ENCODE measurements at places on chromosomes 13 and 19.

- DNase-seq, result no peak
Measured at GRCh38 chr13:67045357-67045756, 184.8 kb downstream of the PCDH9 start.

DNA sequence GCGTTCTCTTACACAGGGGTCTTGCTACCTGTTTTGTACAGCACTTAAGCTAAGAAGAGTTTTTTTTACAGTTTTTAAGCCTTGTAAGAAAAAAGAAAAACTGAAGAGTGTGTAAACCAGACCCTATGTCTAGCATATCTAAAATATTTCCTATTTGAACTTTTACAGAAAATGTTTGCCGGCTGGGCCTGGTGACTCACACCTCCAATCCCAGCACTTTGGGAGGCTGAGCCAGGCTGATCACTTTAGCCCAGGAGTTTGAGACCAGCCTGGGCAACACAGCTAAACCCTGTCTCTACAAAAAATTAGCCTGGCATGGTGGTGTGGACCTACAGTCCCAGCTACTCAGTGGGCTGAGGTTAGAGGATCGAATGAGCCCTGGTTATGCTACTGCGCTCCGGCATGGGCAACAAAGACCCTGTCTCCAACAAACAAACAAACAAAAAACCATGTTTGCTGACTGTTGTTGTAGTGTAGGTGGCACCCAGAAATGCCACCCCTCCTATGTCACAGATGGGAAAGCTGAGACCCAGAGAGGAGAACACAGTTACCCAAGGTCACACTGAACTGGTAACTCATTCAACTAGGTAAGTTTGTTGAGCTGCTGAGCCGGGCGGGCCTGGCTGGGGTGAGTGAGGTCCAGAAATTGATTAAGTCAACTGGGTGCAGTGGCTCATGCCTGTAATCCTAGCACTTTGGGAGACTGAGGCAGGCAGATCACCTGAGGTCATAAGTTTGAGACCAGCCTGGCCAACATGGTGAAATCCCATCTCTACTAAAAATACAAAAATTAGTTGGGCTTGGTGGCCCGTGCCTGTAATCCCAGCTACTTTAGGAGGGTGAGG is 1.9 kb upstream of the VASP start:
- DNase-seq, result no peak

- no peak for DNase-seq
Measured at GRCh38 chr13:110652764-110653163, 37.4 kb downstream of the NAXD start.

DNA sequence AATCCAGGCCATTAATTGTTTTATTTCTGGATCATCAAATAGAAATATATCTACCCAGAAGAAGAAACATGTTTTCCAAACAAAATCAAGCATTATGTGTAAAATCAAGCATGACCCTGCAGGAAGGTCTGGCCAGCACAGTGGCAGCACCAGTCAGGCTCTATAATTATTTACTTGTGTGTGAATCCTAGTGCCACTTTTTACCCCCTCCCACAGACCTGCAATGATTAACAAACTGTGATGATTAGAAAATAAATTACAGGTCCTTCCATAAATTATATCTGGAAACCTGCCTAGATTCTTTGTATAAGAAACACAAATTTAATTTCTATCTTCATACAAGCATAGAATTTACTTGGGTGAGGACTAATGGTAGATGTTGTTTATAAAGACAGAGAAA is 186.1 kb downstream of the GPC6 start:
- DNase-seq, result no peak

- no peak for DNase-seq
Measured at GRCh38 chr19:51735759-51736449, 12.1 kb upstream of the HAS1 start.

- no peak for DNase-seq
Measured at GRCh38 chr13:38637576-38637975, 49.3 kb upstream of the FREM2 start.

- DNase-seq, result no peak
Measured at GRCh38 chr13:77042566-77043177, 15.7 kb upstream of the FBXL3 start.

- no peak for DNase-seq
Measured at GRCh38 chr13:94583926-94584325, 12.0 kb downstream of the TGDS start.

DNA sequence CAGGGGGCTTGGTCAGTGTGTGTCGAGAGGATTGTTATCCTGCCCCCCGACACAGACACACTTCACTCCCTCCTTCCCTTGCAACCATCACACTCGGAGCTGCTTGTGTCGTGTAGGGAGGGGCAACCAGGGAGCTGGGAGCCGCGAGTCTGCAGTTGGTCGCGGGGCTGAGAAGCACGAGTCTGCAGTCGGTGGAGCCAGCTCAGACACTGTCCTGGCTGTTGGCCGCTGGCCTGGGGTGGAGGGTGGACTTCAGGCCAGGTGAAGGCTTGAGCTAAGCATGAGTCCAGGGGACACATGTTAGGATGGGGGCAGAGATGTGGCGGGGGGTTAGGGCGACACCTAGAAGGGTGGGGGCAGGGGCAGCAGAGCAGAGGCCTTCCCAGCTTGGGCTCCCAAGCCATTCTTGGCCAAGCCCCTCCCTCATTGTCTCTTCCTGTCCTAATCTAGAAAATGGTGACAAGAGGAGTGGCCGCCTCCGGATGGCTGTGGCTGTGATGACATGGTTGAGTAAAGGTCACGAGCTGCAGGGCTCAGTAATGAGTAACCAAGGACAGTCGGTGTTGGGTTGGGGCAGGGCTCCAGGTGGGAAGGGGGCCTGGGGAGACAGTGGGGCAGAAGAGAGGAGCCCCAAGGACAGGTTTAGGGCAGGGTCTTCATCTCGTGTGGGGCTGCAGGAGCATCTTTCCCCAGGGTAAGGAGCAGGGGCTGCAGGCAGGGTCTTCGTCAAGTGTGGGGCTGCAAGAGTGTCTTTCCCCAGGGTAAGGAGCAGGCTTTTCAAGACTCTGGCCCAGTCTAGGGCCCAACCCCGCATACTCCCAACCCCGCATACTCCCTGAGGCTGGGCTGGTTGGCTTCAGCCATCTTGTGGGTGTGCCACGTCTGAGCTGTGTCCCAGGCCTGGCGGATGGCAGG is 8.6 kb downstream of the PPP5C start:
- no peak for DNase-seq

GRCh38 chr19:41998246-41999020 is 4.4 kb upstream of the ATP1A3 start:
- no peak for DNase-seq

DNA sequence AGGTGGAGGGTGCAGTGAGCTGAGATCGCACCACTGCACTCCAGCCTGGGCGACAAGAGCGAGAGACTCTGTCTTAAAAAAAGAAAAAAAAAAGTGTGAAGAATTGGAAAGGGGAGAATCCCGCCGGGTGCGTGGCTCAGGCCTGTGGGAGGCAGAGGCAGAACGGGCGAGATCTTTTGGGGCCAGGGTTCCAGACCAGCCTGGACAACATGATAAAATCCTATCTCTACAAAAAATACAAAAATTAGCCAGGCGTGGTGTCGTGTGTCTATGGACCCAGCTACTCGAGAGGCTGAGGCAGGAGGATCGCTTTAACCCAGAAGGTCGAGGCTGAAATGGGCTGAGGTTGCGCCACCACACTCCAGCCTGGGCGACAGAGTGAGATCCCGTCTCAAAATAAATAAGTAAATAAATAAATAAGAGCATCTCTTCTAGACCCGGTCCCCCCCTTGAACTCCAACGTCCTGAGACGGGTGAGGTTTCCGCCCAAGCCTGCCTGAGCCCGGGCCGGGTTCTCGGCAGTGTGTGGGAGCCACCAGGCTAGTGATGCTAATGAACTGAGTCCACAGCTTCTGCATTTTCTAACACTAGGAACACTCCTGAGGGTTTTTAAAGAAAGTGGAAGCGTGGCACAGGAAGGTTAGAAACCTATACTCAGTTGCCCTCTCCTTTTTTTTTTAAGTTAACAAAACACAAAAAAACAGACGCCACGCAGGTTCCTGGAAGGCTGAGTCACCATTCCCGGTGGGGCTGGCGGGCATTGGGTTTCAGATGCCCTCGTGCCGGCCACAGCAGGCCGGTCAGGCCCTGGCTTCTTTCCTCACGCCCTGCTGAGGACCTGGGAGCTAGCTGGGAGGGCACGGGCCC is 22.0 kb downstream of the GPX4 start:
- DNase-seq, result no peak

GRCh38 chr13:33326246-33326645 is 40.7 kb upstream of the STARD13 start:
- DNase-seq, result no peak

DNA sequence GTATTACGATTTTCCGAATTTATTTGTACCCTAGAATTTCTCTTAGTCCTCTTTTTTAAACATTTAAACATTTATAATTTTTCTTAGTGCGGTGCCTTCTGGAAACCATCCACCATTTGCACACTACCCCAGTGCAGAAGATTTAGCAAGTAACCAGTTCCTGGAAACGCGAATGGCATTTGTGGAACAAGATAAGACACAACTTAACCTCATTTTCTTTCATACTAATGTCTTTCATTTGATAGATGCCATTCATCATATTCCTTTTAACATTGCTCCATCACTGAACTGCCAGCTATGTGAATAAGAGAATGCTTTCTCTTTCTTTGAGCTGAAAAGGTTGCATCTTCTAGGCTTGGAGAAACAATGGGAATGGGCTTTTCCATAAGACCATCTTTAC is 6.8 kb downstream of the FRY start:
- no peak for DNase-seq

DNA sequence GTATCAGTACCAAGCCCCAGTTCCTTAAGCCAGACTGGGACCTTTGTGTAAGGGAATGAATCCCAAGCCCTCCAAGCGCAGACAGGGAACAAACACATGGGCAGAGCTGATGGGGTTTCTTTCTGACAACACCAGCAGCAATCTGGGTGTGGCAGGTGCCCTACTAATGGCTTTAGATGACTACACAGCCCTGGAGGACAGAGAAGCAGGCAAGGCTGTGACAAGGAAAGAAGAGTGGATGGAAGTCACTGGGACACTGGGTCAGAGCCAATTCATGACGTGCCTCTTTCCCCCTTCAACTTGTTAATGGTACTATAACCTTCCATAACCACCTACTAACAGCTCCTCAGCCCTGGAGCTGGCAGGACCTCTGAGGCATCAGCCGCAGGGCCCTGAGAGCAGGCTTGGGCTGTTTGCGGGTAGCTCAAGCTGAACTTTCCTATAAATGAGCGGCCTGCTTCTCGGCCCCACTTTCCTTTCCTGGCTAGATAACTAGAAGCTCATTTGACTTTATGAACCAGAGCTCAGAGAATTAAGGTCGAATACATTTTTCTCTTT is 38.9 kb downstream of the RASL11A start:
- no peak for DNase-seq

DNA sequence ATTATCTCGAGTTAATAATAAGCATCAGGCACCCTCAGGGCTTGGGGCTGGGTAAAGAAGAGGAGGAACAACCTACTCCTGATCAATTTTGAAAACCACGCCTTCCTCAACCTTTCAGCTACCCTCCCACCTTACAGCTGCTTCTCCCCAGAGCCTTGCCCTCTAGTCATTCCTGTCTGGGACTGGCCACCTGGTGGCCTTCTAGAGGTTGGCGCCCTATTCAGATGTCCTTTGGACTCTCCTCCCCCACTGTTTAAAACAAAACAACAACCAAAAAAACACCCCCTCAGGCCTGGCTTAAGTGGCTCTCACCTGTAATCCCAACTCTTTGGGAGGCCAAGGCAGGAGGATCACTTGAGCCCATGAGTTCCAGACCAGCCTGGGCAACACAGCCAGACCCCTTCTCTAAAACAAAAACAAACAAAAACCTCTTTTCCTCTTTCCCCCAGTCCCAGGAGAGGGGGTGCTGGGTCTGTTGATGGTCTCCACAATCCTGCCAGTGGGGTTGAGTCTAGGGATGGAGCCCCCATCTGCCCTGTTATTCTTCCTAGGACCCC is 62.3 kb downstream of the CCDC70 start:
- DNase-seq, result no peak

GRCh38 chr13:26759249-26759906 is 1.2 kb downstream of the GPR12 start:
- DNase-seq, result no peak

DNA sequence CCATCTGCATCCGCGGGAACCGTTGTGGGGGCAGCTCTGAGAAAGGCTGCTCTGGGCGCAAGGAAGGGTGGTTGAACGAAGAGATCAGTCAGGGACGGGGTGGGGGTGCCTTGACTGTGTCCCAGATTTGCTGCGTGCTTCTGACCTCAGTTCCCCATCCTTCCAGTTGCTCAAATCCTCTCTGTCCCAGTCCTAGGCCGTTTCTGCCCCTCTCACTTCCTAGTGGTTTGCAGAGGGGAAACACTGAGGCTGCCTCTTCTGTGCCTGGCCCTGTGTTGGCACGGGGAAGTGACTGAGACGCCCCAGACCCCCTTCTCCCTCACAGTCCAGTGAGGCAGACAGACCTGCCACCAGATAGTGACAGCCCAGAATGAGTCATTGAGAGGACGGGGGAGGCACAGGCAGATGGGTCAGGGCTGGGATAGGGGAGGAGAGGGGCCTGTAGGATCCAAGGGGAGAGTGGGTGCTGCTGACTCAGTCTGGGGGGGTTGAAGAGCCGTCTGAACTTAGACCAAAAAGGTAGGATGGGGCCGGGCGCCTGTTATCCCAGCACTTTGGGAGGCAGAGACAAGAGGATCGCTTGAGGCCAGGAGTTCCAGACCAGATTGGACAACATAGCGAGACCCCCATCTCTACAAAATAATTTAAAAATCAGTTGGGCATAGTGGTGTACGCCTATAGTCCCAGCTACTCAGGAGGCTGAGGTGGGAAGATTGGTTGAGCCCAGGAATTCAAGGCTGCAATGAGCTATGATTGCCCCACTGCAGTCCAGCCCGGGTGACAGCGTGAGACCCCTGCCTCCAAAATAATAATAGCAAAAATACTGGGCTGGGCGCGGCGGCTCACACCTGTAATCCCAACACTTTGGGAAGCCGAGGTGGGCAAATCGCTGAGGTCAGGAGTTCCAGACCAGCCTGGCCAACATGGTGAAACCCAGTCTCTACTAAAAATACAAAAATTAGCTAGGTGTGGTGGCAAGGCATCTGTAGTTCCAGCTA is 26.5 kb downstream of the NUMBL start:
- DNase-seq, result no peak

GRCh38 chr19:2027361-2027760 is 11.8 kb upstream of the BTBD2 start:
- no peak for DNase-seq

GRCh38 chr19:38387550-38388348 is at the start of gene GGN:
Gene GGN (minus strand): TSS chr19:38388034. CDS start chr19:38387261, 773 bp downstream.
- DNase-seq, result peak; percentile 80

DNA sequence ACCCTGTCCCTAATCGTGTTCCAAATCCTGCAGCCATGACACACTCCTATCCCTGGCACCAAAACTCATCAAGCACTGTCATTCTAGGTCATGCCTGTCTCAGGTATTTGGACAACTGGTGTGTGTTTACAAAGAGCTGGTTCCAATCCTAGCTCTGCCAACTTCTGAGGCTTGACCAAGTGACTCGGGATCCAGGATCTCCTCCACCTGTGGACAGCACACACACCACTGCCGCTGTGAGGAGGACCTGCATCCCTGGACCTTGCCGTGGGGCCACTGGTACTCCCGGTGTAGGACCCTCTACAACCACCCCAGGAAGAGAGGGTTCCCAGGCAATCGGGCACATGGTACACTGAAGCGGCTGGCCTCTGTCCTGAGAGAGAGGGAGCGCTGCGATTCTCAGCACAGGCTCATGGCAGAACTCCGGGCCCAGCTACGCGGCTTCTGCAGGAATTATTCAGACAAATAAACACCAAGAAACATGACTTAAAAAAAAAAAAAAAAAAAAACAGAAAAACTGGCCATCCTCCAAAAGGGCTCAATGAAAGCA is 20.4 kb downstream of the MLLT1 start:
- no peak for DNase-seq

- no peak for DNase-seq
Measured at GRCh38 chr19:5578097-5578846, 10.5 kb upstream of the TINCR start.

- DNase-seq, result no peak
Measured at GRCh38 chr19:51786646-51787494, 8.1 kb upstream of the FPR3 start.
